ENCODE measurements at places on chromosomes 6 and 20. TPM values are rescaled to one million over a fixed set of nuclear protein-coding genes. Genes with fewer than 3 reads are reported as not detected.

Gene CDSN
- total RNA-seq = not detected

Gene LRFN2
- not detected for total RNA-seq

Gene CRISP2
- not detected for total RNA-seq

Gene ENTPD6
- total RNA-seq = 175 TPM

Gene COL12A1
- 6.4 TPM for total RNA-seq

Gene PNLDC1
- not detected for total RNA-seq

Gene CYP39A1
- 0.13 TPM for total RNA-seq

Gene EIF6
- total RNA-seq = 401 TPM

Gene SLC22A7
- total RNA-seq = not detected

Gene GPX5
- not detected for total RNA-seq

Gene SRMS
- 0.18 TPM for total RNA-seq

Gene MOG
- total RNA-seq = not detected

Gene LHFPL5
- not detected for total RNA-seq

Gene HLA-DOB
- 0.23 TPM for total RNA-seq

Gene VSX1
- total RNA-seq = 1.0 TPM

Gene EPPIN
- not detected for total RNA-seq

Gene PPP1R3G
- 1.4 TPM for total RNA-seq

Gene VWA7
- total RNA-seq = 1.4 TPM

Gene CNPY3
- total RNA-seq = 46.9 TPM

Gene SLC35F1
- not detected for total RNA-seq
